ENCODE measurements at places on chromosomes 1 and 21.

DNA sequence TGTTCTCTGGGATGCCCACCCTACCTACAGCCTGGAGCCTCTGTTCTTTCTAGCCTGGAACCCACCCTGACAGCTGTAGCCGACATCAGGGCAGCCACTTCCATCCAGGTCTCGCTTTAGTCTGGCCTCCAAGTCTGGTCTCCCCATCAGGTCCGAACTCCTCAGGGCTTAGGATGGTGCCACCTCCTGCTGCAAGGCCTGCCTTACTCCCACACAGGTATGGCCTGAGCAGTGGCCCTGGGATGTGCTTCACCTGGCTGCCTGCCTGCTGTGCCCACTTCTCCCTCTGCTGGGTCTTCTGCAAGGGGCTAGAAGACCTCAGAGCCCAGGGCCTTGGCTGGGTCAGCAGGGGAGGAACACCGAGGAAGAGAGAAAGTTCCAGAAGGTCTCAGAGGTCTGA is 35.7 kb upstream of the MAGOH start:
- DNase-seq: no peak

GRCh38 chr1:115052454-115053083 is 22.9 kb downstream of the TSHB start:
- no peak for DNase-seq

GRCh38 chr1:31683997-31684396 is 19.8 kb downstream of the COL16A1 start:
- no peak for DNase-seq

DNA sequence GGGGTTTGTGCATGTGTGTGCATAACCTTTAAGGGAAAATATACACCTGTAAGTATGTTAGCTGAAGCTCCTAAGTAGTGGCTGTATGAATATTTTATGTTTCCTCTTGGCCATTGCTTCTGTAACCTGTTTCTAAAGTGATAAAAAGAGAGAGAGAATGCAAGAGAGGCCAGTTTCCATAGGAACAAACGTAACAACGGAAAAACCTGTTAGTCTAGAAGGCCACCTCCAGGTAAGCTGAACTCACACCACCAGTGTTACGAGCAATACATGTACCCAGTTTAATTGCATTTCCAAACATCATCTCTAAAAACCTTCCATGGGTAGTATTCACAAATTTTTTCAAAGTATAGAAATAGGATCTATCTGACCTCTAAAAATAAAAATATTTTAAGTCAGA is 63.1 kb downstream of the PLPPR4 start:
- no peak for DNase-seq

GRCh38 chr1:113325022-113325421 is 65.3 kb upstream of the MAGI3 start:
- DNase-seq: no peak

DNA sequence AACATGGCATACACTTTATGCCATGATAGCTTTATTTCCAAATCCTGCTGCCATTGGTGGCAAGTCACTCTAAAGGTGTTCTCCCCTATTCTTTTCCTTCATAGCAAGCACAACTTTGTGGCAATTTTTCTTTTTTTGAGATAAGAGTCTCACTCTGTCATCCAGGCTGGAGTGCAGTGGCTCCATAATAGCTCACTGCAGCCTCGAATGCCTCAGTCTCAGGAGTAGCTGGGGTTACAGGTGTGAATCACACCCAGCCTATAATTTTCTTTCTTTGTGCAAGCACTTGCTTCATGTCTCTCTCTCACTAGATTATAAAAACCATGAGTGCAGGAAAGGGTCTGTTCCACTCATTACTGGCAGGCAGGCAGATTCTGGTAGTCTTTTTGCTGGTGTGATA is 5.4 kb upstream of the KDM4A start:
- no peak for DNase-seq

DNA sequence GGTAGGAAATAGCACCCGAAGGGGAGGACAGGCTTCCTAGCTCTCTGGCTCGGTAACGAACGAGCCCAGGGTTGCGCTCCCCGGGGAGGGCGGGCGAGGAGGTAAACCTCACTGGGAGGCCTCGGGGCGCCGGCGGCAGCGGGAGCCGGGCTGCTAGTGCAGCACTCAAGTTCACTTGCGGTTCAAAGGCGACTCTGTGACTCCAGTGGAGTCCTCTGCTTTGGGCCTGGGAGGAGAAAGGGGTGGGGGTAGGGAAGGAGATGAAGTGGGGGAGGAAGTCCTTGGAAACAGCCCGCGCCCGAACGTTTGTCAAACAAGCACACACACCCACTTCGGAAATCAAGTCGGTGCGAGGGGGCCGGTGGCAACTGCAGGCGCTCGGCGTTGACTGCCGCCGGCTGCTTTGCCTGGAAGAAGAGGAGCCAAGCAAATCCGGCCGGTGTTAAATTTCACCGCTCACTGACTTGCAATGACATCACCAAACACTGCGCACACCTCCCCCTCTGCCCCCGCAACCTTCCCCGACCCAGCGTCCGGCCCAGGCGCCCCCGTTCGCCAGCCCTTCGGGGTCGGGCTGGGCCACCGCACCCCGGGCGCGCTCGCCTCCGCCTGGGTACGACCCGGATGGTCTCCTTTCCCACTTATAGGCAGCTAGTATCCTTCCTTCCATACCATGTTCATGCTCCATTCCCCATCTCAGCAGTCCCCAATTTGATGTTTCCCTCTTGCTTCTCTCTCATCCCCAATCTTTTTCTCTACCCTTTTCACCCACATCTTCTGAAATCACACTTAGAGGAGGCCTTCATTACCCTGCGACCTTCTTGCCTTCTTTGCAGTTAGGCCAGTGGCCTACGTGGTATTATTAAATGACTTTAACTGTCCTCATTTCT is at the start of gene COL24A1:
TSS of gene COL24A1 (minus strand) at position 207 of the 890 bp plus-strand sequence. CDS start 376 bp downstream, outside the sequence.
- DNase-seq: no peak

- no peak for DNase-seq
Observed at GRCh38 chr1:46798810-46799209, at the start of gene CYP4B1. TSS of gene CYP4B1 (plus strand) at chr1:46799046. CDS start at chr1:46799082, 36 bp downstream.

DNA sequence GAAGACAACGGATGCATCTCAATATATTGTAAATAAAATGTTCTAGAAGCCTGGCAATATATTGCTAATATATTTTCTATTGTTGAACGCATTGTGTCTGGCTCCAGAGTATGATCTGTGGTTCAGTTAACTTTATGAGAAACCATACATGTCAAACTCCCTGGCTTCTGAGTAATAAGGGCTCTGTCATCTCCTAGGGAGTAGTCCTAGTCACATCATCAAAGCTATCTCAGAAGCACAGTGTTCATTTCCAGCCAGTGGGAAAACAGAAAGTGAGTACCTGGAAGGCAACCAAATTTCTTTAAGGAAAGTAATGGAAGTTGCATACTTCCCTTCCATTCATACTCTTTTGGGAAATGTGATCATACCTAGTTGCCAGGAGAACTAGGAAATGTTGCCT is 27.0 kb upstream of the ST6GALNAC5 start:
- no peak for DNase-seq

- DNase-seq: no peak
Observed at GRCh38 chr1:216207154-216207553, 216.1 kb downstream of the USH2A start.

- no peak for DNase-seq
Observed at GRCh38 chr1:30185809-30186208, 537.6 kb downstream of the MATN1 start.

DNA sequence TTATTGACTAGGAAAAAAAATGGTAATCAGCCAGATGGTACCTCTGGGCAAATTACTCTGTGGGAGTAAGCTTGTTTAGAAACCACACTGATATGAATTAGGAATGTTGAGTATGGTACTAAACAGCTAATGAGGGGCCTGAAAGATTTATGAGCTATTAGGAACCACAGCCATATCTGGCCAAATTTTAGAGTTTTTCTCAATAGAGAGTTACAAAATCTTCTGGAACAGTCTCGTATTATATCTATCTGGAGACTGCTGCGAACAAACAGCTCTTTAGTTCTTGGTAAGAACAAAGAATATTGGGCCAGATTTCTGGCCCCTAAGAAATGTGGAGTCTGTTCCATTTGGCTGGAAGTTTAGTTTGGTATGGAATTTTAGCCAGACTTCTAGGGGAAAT is 4.9 kb upstream of the PODN start:
- DNase-seq: no peak

DNA sequence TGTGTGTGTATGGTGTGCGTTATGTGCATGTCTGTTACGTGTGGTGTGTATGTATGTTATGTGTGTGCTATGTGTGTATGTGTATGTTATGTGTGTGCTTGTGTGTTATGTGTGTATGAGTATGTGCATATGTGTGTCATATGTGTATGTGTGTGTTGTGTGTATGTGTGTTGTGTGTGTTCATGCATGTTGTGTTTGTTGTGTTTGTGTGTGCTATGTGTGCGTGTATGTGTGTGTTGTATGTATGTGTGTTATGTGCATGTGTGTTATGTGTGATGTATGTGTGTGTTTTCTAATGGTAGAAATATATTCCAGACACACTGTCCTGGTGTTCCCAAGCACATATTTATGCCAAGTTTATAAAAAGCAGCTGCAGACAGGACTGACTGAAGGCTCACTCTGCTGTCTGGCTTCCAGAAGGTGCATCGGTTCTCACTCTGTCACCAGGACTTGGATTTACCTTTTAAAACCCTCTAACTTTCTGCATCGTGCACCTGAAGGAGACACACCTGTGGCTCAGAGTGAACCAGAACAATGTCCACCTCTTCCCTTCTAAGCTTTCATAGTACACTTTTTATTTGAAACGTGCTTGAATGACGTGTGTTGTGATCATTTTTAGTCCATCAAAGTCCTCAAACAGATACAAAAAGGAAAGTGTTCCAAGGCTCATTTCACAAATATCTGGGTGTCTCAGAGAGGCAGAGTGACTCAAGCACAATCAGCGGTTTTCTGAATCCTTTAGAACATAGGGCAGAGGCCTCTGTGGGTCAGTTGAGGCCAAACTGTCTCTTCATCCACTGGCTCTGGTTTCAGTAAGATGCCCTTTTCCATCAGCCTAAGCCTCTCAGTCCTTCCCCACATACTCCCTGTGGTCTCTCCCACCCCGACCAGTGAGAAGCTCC is 49.9 kb downstream of the TOMM20 start:
- DNase-seq: no peak

GRCh38 chr1:233211595-233211994 is 83.9 kb downstream of the PCNX2 start:
- DNase-seq: no peak

Measured in amygdala (tissue), 56 donors.